ENCODE measurements at places on chromosomes 4 and X. TPM values are rescaled to one million over a fixed set of nuclear protein-coding genes. Genes with fewer than 3 reads are reported as not detected.

The SRPX gene
- not detected for total RNA-seq

The CEP135 gene
- total RNA-seq, result 5.5 TPM

The RHOXF2 gene
- total RNA-seq, result not detected

The CT47C1 gene
- not detected for total RNA-seq

The MAGEA9B gene
- not detected for total RNA-seq

The DUSP9 gene
- total RNA-seq, result not detected

DNA sequence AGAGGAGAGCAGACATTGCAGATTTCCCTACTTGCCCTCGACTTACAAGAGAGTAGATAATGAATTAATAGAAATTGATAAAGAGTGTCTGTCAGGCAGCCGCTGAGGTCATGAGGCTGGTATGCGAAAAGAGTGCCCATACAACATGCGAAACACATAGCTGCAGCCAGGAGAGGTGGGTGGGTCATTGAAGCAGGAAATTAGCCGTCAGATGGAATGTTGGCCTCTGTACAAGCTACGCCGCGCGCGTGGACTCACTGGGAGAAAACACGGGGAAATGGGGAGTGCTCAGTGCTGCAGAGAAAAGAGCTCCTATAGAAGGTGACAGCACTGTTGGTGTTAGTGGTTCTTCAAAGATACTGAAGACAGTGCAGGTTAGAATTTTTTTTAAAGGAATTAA, 125.1 kb downstream of the RAPGEF2 start:
- DNase-seq, result peak; percentile 83

GRCh38 chr4:73922766-73923630, 53.8 kb downstream of the CXCL1 start:
- DNase-seq, result peak; percentile 67

GRCh38 chr4:6529021-6529420, 46.0 kb upstream of the MAN2B2 start:
- no peak for DNase-seq

GRCh38 chr4:82642331-82642730, 80.5 kb upstream of the TMEM150C start:
- DNase-seq, result no peak

DNA sequence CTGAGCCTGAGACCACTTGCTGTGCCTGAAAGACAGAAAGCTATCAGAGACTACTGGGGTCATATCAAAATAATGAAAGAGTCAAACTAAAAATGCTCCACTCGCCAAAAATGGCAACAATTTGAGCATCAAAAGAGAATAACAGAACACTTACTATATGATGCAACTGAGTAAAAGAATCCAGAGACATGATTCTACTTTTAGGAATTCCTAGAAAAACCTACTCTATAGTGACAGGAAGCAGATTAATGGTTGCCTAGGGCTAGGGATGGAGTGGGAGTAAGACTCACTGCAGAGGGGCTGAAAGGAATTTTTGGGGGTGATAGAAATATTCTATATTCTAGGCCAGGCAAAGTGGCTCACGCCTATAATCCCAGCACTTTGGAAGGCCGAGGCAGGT, 29.4 kb upstream of the SLAIN2 start:
- no peak for DNase-seq

DNA sequence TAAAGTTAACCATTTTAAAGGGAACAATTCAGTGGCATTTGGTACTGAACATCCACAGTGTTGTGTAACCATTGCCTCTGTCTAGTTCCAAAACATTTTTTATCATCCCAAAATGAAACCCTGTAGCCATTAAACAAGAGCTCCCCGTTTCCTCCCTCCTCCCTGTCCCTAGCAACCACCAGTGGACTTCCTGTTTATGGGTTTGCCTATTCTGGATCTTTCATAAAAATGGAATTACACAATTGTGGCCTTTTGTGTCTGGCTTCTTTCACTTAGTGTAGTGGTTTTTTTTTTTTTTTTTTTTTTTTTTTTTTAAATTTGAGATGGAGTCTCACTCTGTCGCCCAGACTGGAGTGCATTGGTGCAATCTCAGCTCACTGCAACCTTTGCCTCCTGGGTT, 11.6 kb downstream of the RBMX2 start:
- no peak for DNase-seq

GRCh38 chr4:182655340-182655739, 261.8 kb downstream of the DCTD start:
- DNase-seq, result no peak

- no peak for DNase-seq
Measured at GRCh38 chr4:7466215-7466614, 31.5 kb upstream of the PSAPL1 start.

DNA sequence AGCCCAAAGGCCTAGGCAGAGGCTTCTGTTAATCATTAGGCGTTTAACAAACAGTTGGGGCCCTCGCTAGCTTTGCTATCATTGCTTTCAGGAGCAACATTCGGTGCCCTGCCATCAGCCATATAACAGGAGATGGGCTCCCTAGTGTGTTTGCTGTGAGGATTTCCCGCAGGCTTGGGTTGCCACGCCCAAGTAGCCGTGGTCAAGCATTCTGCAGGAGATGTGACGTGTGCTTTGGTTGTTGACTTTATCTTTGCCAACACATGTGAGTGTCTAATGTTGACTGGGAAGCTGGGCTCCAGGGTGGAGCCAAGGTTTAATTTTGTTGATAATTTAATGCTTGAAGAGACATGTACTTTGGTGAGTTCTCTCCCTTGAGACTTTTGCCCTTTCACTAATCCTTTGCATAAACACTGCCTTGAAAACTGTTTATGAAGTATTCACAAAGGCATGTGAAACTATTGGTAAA, 184.6 kb upstream of the KIT start:
- DNase-seq, result no peak

DNA sequence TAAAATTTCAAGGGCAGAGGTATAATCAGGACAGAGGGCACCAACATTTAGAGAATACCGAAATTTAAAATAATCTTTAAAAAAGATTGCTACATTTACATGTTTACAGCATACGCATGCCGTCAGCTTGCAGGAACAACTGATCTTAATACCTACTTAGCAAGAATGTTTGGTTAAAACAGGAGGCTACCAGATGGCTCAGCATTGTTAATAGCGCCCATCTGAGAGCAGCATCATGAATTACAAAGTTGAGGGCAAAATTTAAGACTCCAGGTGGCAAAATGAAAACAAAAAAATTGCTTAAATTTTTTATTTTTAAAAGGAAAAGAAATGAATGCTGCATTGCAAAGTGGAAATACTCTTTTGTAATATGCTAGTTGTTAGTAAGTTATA, 241.3 kb downstream of the C4orf33 start:
- DNase-seq, result no peak

DNA sequence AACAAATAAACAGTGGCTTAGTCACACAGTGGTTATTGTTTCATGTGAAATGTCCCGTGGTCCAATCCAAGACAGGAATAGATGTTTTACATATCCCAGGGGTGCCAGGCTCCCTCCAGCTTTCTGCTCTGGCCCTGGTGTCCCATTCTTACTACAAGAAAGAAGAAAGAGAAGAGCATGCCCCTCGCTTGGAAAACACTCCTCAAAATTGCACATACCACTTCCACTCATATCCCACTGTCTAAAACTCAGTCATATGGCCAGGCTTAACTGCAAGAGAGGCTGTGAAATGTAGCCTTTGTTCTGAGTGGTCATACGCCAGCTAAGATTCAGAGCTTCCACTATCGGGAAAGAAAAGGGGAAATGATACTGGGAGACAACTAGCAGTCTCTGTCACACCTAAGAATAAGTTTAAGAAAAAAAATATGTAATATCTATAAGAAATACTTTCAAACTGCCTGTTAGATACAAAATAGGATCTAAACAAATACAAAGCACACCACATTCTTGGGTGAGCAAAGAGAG, 306.8 kb upstream of the FAM241A start:
- no peak for DNase-seq

GRCh38 chr4:165111906-165112367, 723 bp downstream of the TMEM192 start:
- DNase-seq, result peak; percentile 49

GRCh38 chrX:110081740-110082139, 78.8 kb downstream of the TMEM164 start:
- DNase-seq, result no peak

- no peak for DNase-seq
Measured at GRCh38 chr4:19025031-19025430, 1003.5 kb upstream of the LCORL start.

DNA sequence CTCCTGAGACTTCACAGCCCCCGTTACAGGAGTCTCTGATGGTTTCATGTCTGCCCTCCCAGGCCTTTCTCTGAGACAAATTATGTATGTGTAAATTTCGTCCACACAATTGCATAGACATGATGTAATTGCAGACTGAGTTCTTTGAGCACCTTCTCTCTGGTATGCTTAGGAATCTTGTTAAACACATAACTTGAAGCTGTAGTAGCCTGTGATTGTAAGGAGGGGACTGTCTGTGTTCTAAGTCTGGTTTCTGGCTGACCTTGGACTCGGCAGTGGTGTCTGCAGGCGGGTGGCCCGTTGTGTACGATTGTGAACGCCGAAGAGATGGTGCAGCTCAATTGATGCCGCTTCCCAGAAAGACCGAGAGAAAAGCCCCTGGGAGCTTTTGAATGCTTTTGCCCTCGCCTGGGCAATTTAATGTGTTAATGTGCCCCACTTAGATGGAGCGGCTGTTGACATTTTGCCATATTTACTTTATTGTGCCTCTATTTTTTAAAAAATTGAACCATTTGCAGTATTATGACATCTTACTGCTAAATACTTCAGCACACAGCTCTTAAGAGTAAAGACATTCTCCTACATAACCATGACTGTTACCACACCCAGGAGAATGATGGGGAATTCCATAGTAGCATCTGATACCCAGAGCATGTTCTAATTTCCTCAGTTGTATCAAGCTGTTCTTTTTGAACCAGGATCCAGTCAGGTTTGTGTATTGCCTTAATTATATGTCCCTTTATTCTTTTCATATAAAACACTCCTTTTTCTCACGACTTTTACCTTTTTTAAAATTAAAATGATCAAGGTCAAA, 58.4 kb upstream of the TADA2B start:
- DNase-seq, result no peak

DNA sequence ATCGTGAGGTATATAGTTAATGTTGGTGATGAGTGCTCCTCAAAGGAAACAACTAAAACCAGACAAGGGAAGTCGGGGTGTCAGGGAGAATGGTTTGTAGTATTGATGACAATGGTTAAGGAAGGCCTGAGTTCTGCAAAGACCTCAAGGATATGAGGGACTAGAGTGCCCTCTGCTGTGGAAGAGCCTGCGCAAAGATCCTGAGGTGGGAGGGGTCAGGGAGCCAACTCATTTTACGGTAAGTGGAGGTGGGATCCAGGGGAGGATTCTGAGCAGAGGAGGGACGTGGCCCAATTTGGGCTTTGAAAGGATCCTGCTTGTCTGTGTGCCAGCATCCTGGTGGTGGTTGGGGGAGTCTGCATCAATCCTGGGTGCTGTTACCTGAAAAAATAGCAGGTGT, 11.3 kb downstream of the UBA1 start:
- DNase-seq, result no peak

DNA sequence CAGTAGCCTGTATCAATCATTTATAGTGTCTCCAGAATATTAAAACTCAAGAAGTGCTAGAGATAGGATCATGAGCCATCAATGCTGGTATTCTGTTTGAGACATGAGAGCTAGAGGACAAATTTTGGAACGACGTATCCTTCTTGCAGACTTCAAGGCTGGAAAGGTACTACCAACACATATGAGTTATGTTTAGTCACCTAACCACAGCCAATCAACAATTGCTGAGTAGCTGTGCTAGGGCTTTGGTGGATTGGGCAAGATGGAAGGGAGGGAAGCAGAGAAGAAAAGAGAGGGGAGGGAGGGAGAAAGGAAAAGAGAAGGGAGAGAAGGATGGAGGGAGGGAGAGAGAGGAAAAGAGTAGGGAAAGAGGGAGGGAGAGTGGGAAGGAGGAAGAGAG, 21.6 kb upstream of the RAI2 start:
- DNase-seq, result no peak

GRCh38 chrX:153968255-153968654, 3.4 kb downstream of the HCFC1 start:
- DNase-seq, result no peak

- no peak for DNase-seq
Measured at GRCh38 chrX:38941675-38942074, 140.4 kb downstream of the MID1IP1 start.

- peak; percentile 70 for DNase-seq
Measured at GRCh38 chr4:25925486-25926201, 11.6 kb downstream of the SMIM20 start.

Measured in HT-29 (cell line).